ENCODE measurements at places on chromosomes 7 and 10. TPM values are rescaled to one million over a fixed set of nuclear protein-coding genes. Genes with fewer than 3 reads are reported as not detected.

TLX1 gene
- total RNA-seq = not detected

FAM185A gene
- total RNA-seq = 7.8 TPM

PNLIPRP2 gene
- not detected for total RNA-seq

PNLIP gene
- total RNA-seq = not detected

NAPEPLD gene
- 11.6 TPM for total RNA-seq

PTF1A gene
- total RNA-seq = not detected

C7orf57 gene
- total RNA-seq = not detected

ICA1 gene
- 2.2 TPM for total RNA-seq

DNA sequence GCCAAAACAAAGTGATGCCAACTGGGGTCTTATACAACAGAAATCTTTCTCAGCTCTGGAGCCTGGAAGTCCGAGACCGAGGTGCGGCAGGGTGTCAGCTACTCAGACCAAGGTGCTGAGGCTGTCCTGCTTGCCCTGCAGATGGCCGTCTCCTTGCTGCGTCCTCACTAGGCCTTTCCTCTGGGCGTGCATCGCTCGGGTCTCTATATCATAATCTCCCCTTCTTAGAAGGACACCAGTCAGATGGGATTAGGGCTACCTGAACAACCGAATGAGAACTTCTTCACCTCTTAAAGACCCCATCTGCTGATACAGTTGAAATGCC, 244.7 kb downstream of the EBF3 start:
- DNase-seq = no peak

GRCh38 chr7:22578007-22578733, 78.2 kb upstream of the STEAP1B start:
- no peak for DNase-seq

- DNase-seq = no peak
These were observed 28.9 kb upstream of the EZH2 start for GRCh38 chr7:148912758-148913541.

DNA sequence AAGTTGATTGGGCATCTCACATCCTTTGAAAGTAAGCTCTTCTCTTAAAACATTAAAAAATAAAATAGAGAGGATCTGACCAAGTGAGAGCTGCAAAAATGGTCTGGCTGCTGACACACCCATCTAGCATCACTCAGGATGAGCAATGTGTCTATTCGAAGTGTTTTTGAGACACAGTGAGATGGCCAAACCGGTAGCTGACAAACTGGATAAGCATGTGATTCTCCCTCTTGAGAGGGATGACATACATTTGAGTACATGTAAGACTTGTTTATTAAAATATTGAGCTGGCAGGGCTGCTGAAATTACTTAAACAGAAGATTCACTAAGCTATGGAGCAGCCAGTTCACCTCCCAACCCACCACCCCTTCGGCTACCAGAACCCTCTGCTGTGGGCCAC, 333.9 kb downstream of the ADRA2A start:
- no peak for DNase-seq

- DNase-seq = no peak
These were observed 372.4 kb upstream of the VWC2 start for GRCh38 chr7:49400891-49401550.

DNA sequence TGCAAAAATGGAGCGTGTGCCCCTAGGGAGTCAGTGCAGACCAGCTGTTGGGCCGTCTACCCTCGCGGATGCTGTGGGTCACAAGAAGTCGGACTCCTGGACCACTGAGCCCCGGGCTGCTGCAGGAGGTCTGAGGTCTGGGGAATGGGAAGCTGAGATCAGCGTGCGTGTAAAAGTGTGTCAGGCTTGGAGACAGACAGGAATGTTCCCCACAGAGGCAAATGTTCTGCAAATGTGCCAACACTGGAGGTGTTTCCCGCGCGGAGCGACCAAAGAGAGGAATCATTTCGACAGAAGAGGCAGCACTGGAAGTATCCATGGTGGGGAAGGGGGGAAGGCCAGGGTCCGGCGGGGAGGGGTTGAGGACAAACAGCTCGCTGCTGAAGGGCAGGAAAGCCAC, 643.8 kb upstream of the MGMT start:
- DNase-seq = peak; percentile 67

- DNase-seq = no peak
These were observed 257.8 kb upstream of the GNAI1 start for GRCh38 chr7:79876848-79877252.

DNA sequence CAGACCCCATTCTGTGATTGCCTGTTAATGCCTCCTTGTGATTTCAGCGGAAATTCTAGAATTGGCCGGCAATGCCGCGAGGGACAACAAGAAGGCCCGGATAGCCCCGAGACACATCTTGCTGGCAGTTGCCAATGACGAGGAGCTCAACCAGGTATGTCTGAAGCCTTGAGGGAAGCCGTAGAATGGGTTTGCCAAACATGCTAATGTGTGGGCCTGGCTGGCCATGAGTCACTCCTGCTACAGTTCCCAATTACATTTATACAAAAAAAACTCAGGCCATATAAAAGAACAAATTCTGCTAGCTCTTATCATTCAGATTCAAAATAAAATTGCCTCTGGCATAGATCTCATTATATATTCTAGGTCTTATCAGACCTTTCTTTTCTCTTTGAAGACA, 37.4 kb downstream of the MACROH2A2 start:
- no peak for DNase-seq

GRCh38 chr10:72254813-72255568, 18.7 kb upstream of the DDIT4 start:
- DNase-seq = peak; percentile 85

- no peak for DNase-seq
These were observed 47.5 kb downstream of the FAM53B start for GRCh38 chr10:124696446-124697392.

DNA sequence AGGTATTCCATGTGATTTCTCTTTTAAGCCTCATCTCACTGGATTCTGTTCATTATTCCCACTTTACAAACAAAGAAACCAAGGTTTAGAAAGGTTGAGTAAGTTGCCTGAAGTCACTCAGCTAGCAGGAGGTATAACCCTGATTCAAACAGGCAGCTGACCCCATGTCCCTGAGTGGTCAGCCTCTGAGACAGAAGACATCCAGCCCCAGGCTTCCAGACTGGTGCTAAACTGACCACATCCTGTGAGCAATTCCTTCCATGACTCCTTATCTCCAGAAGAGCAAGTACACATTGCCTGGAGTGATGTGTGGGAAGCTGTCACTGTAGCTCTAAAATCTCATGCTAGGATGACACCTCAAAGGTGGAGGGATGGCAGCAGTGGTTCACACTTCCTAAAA, 3.7 kb downstream of the PLPP4 start:
- no peak for DNase-seq

DNA sequence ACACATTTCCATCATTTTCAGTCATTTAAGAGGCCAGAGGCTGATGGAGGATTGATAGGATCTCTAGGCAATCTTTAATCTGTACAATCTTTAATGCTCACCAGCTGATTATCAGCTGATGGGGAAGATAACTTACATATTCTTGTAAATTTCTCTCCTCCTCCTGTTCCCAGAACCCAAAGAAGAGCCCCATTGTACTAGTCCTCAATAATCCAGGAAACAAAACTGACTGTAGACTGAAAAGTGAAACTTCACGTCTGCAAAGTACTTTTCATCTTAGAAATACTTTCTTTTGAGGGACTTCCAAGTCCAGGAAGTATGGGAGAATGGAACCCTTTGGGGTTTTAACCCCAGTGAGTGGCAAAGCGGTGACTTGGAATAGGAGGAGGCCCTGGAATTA, 283.3 kb downstream of the FRMD4A start:
- no peak for DNase-seq

DNA sequence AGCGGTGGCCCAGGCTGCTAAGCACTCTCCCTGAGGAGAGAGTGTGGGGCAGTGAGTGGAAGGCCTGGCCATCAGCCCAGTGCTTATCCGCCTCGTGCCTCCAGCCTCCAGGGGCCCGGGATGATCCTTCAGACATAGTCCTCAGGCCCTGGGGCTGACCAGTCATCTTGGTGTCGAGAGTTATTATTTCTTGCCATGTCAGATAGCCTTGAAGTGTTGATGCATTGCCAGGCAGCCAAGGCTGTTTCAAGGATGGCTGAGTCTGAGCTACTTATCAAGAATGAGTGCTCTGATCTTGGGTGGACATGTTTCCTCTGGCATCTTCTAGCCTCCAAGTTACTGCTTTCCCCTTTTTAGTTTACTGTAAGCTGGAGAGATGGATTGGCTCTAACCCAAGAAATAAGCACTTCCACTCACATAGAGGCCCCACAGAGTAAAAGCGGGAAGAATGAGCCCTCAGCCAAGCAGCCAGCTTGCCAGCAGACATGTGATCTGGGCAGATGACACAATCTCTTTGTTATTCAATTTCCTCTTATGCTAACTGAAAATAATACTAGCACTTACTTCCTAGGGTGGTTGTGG, 136.5 kb upstream of the NAMPT start:
- DNase-seq = no peak

- no peak for DNase-seq
These were observed 84.5 kb downstream of the PIP4K2A start for GRCh38 chr10:22629852-22630233.

DNA sequence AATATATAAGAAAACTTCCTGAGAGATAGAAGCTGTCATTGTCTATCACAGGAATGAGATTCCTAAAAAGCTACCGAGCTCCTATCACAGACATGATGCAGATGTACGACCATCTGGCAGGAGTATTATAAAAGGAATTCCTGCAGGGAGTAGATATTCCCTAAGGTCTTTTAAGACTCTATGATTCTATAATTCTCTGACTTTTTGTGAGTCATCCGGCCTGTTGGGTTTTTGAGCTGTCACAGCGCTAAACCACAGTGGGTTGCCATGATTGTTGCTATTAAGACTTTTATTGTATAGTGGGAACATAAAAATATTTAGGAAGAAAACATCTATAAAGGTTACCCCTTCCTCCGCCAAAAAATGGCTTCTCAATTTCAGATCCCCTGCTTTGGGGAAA, 223.4 kb downstream of the BMPER start:
- no peak for DNase-seq

- no peak for DNase-seq
These were observed 515.7 kb downstream of the RPS24 start for GRCh38 chr10:78549140-78549935.

DNA sequence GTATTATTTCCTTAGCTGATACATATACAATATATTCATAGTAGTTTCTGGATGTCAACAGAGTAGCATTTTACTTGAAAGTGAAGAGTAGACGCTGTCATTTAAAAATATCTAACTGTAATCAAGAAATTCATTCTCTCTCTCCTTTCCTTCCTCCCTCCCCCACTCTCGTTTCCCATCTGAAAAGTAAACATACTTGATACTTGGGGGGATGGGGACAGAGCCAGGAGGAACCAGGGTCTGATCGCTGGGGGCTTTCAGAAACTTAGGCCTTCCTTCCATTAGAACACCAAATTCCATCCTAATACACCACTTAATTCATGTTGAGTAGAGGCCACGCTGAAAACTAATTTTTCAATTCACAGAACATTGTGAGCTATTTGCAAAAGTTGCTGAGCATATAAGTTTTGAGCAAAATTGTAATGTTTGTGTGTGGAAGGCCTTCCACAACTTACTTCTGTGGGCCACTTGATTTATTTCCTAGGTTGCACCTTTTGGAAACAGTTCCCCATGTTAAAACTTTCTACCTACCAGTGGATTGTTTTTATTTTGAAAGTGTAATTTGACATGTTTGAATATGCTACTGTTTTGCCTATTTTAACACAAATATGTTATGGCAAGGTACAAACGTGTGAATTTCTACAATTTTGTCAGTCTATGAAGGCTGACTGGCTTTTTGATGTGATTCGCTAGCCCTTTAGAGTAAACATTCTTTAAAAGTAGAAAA, 35.2 kb downstream of the CNPY1 start:
- no peak for DNase-seq

- DNase-seq = no peak
These were observed 111.9 kb downstream of the ZMIZ1 start for GRCh38 chr10:79180414-79181221.

DNA sequence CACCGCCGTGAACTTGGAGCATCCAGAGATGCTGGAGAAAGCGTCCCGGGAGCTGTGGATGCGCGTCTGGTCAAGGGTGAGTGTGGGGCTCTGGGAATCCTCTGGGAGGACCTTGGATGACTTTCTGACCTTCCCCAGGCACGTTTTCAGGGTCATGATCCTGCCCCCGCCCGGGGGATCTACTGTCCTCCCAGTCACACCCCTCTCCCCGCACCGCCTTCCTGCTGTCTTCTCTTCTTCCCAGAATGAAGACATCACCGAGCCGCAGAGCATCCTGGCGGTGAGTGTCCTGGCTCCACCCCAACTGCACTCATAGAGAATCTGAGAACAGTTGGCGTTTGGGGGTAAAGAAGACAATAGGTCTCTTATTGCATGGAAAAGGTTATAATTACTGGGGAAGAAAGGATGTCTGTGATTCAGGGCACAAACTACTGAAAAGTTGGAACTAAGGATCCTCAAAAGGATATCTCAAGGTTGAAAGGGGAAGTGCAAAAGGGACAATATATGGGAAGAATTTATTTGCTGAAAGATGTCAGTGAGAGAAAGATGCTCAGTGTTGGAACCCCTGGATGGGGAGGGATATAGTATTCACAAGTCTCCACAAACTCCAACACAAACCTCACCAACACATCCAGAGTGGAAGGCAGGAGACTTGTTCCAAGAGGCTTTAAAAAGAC, 1.9 kb downstream of the GSTK1 start:
- DNase-seq = peak; percentile 80

DNA sequence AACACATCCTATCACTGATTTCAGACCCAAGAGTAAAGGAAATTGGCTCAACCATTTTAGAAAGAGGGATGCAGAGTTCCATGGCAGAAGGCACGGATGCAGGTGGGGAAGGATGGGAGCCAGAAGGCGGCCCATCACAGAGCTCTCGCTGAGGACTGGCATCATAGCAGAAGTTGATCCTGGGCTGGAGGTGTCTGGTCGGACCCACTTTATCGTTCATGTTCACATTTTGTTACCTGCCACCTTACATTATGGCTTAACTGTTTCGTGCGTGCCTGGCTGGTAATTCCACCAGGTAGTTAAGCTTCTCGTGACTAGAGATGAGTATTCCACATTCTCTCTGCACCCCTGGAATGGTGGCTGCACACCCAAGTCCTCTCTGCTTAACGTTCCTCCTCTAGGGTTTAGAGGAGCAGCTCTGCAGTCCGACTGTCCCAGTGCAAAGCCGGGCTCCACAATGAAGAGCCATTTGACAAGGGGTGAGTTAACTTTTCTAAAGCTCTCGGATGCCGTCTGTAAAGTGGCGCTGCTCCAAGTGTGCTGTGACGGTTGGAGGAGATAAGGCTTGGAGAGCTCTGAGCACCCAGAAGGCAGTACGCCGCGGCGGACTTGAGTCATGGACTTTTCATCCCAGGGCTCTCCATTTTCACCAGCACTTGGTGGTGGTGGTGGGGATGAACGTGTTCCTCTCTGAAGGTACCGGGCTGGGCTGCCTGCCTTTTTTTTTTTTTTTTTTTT, 157.1 kb upstream of the SHH start:
- DNase-seq = peak; percentile 66

DNA sequence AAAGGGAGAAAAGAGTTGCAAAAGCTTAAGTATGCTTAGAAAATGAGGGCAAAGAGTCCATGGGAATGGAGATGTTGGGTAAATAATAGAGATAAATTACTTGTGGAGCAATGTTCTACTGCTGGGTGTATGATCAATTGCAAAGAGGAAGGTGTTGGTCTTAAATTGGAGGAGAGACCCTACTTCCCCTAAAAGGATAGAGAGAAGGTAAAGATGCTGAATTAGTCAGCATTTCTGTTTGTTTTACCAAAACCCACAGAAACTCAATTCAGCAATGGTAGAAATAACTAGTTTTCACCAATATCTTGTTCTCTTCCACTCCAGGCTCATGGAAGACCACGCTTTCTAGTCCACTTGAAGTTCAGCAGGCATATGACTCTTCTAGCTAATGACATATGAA, 32.1 kb downstream of the ASB4 start:
- DNase-seq = no peak

- no peak for DNase-seq
These were observed 203.9 kb downstream of the FAM107B start for GRCh38 chr10:14570800-14571199.
